ENCODE measurements at places on chromosomes 7 and 10.

GRCh38 chr7:94240902-94241301 lies 153.8 kb upstream of the COL1A2 start:
- no peak for DNase-seq

DNA sequence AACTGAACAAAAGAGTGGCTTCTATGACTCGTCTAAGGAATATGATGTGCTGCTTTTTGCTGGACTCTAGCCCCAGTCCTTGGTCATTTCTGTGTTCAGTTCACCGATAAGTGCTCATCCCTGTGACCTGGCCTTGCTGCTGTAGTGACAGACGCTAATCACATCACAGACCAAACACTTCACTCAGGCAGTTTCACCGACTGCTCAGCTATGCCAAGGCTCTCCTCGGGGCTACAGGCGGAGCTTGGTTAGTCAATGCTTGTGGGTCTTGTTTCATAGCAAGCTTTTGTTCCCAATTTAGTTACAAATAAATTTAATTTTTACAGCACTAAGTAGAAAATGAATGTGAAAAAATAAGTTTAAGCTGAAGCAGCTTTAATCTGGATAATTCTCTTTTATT lies 190.8 kb upstream of the PRKCQ start:
- DNase-seq = no peak

GRCh38 chr10:64312876-64313275 lies 791.7 kb downstream of the REEP3 start:
- no peak for DNase-seq

- no peak for DNase-seq
Observed at GRCh38 chr10:121610798-121611323, 12.6 kb upstream of the FGFR2 start.

GRCh38 chr10:19702215-19702614 lies 114.0 kb upstream of the PLXDC2 start:
- DNase-seq = no peak

DNA sequence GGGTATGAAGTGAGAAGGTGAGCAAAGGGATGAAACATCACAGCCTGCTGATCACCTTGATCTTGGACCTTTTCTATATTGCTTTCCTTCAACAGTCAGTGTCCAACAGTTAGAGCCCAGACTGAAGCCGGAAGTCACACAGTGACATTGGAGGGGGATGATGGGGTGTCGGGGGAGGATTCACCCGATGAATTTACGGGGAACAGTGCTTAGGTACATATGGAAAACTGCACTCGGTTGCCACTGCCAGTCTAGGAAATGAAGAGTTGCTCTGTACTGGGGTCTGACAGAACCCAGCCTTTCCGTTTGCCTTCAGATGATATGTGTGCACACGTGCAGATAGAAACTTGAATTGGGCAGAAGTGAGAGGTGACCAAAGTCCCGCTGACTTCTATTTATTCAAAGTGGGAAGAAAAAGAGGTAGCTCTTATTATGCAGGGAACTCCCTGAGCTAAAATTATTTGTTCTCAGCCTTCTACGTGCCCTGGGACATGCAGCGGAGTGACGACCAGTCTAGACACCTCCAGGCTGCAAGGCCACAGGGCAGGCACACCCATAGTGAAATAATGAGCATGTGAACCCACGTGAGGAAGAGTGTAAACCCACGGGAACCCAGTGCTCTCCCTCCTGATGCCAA lies 107.2 kb upstream of the INHBA start:
- DNase-seq = no peak

DNA sequence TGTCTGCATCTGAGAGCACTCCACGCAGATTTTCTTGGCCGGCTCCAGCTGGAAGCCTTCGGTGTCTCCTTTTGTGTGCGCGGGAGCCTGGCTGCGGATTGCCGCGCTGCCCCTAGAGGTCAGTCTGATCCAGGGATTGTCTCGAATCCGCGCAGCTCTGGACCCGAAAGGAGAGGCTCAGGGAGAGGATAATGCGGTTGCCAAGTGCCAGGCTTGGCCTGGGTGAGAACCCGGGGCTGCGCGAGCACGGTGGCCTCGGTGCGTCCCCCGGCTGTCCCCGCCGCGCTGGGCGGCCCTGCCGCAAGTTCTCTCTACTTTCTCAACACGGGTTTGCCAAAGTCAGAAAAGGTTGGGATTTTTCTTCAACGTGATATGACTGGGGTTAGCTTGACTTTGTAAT lies 140.9 kb downstream of the ADCYAP1R1 start:
- DNase-seq = peak; percentile 69

DNA sequence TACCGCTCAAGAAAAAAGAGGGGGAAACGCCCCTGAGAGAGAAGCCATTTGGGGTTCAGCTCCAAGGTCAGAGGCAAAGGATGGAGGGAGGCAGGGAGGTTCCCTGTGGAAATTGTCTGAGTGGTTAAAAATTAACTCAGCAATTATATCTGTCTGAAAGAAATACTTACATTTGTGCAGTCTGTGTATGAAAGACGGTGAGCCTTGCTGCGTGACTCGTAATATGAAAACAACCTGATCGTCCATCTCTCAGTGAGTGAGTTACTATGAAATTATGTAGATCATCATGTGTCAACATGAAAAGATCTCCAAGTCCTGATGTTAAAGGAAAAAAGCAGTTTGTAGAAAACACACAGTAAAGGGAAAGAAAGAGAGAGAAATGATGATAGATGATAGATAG lies 67.2 kb upstream of the FAM204A start:
- DNase-seq = no peak

GRCh38 chr7:15749631-15750030 lies 63.1 kb upstream of the MEOX2 start:
- DNase-seq = no peak

- no peak for DNase-seq
Observed at GRCh38 chr7:1712907-1713501, 42.9 kb downstream of the ELFN1 start.

DNA sequence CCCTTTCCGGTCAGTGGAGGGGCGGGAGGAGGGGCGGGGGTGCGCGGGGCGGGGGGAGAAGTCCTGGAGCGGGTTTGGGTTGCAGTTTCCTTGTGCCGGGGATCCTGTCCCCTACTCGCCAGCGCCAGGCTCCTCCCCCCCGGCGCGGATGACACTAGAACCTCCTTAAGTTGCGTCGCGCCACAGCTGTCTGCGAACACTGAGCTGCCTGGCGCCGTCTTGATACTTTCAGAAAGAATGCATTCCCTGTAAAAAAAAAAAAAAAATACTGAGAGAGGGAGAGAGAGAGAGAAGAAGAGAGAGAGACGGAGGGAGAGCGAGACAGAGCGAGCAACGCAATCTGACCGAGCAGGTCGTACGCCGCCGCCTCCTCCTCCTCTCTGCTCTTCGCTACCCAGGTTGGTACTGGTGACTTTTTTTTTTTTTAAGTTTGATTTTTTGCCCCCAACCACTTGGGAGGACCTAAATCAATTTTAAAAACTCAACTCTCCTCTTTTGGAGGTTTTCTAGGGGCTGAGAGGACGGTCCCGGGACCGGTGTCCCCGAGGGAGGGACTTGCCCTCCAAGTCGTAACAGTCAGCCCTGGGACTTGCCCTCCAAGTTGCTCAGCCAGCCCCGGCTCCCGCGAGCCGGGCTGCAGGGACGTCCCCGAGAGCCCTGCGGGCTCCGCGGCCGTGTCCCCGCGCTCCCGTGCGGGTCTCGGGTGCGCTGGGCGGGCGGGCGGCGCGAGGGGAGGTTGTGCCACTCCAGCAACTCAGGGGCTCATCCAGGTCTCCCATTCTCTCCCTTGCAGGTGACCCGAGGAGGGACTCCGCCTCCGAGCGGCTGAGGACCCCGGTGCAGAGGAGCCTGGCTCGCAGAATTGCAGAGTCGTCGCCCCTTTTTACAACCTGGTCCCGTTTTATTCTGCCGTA lies at the start of gene GATA3:
GATA3 (plus strand) TSS at position 195 of the 914 bp plus-strand sequence. CDS start 968 bp downstream, outside the sequence.
- no peak for DNase-seq

DNA sequence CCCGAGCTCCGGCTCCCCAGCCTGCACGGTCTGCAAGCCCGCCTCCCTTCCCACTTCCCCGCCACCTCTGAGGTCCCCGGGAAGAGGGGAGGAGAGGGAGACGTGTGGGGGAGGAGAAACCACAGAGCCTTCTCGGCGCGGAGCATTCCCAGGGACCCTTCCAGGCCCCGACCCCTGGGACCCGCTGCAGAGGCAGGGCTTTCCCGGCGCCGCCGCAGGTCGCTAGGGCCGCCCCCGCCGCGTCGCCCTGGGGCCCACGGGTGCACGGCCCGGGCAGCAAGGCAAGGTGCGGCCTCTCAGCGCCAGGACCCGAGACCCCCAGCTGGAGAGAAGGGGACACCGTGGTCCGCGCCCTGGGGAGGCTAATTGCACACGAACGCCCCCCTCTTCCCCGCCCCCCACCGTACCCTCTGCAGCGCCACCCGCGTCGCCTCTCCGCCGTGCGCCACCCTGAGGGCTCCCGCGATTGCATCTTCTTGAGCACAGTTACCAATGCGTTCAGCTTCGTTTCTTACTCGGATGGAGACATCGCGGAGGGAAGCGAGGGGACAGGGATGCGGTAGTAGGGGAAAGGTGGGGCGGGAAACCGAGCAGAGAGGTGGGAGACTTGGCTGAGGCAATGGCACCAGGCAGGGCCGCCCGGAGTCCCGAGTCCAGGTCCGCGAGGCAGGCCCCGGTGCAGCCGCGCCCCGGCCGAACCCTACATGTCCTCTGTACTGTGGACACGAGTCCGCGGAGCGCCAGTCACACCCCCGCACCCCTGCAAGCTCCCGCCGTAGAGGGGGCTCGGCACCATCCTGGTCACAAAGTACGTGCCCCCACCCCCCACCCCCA lies 28.9 kb downstream of the SKIDA1 start:
- DNase-seq = peak; percentile 61

DNA sequence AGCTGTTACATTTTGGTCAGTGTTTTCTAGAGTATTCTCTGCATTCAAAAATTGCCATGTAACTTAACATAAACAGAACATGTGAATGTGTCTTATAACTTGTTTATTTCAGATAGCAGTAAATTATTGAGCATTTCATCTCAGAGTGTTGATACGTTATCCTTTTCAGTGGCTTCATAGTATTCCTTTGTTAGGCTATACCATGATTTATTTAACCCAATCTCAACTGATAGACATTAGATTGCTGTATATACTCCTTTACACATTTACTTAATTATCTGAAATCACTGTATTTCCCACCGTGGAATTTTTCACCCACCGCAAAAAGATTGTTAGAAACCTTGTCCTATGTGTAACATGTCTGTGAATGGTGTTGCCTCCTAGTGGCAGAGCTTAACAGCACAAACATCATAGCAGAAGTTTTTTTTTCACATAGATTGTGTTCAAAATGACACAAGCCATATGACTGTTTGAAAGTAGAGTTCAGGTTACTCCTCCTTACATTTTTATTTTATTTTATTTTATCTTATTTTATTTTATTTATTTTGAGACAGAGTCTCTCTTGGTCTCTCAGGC lies 21.4 kb downstream of the SLF2 start:
- DNase-seq = no peak

GRCh38 chr7:140060788-140061606 lies 1.8 kb downstream of the PARP12 start:
- DNase-seq = no peak

- no peak for DNase-seq
Observed at GRCh38 chr7:151454305-151454704, 14.4 kb upstream of the CRYGN start.

- no peak for DNase-seq
Observed at GRCh38 chr7:116218051-116218645, 7.8 kb downstream of the TES start.

DNA sequence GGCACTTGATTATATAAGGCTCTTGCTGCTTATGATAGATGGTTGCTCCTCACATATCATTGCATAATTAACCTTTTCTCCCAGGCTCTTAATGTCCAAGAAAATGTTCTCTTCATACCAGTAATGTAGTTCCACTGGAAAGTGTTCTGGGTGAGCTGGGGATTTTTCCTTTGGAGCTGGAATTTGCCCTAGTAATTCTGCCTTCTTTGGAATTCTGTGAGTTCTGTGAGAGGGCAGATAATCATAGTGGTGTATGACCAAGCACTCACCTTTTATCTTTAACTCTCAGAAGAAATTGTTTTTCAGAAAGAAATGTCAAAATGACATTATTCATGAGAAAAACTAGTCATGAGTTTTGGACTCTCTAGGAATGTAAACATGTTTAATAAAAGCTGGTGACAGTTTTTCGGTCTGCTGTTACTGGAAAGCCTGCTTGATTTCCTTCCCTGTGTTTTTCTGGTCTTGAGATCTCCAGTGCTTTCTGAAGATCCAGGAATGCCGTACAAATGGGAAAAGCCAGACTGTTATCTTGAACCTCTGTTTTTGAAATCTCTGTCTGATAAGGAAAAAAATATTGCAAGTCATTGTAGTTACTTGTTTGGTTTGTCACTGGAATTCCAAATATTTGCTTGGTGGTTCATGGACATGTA lies 148.3 kb upstream of the PRPS1L1 start:
- no peak for DNase-seq

GRCh38 chr10:74888962-74889661 lies 62.7 kb downstream of the KAT6B start:
- DNase-seq = no peak

DNA sequence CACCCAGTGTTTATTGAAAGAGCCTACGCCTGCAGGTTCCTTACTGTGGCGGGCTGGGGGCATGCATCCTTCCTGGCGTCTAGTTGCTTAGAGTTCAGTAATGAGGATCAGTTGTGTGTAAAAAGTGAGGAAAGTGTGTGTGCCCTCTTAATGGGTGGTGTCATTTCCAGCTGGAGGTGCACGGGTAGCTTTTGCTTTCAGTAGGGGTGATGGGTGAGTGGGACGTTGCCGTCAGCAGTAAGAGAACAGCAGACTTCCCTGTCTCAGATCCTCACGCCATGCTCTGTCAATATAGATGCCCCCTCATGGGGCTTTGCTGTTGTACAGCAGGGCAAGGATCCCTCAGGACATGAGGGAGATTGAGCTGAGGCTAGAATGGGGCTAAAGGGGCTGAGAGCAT lies 352.6 kb upstream of the GALNT17 start:
- DNase-seq = no peak

DNA sequence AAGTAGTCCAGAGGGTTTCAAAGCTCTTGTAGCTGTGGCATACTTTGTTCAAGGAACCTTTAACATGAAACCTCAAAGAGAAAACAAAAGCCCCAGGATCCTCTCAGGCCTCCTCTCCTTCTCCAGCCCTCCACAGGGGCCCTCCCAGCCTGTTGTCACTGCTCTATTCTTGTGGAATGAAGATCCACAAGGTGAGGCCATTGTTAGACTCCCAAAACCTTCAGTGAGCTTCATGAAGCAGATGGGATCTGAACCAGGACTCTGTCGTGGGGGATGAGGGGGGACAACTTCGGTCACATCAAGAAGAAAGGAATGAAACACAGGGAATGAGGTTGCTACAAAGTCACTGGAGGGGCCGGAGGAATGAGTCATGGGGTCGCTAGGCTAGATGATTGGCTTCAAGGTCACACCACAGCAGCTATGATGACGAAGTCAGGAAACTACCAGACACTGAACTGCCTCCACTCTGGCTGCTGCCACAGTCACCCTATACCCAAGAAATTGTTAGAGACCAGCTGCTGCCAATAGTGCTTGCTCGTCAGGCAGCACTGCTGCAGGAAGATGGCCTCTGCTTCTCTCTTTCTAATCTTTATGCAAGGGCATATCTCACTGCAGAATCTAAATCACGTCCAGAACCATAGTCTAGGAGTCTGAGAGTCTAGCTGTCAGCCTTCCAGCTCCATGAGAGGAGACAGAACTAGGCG lies 208.8 kb downstream of the HIBADH start:
- DNase-seq = no peak

GRCh38 chr7:40219917-40220316 lies 85.1 kb downstream of the SUGCT start:
- DNase-seq = no peak

- DNase-seq = no peak
Observed at GRCh38 chr10:11687357-11687771, 54.8 kb upstream of the ECHDC3 start.

Data from midbrain (tissue), 1 donor.